ENCODE measurements at places on chromosomes 13 and 19.

DNA sequence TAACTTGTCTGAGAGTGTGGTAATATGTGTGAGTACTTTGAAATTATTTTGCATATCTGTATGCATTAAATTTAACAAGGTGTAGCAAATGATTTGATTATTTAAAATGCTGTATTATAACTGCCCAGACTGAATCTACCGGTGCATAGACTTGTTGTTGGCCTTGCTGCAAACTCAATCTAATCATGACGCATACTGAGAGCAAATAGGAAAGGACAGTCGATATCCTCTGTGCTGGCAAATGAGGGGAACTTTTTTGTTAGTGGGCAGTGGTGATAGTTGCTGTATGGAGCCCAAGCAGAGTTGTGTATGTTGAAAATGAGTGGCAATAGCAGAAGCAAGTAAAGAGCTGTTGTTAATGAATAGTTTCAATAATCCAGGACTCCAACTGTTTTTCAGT lies 127.4 kb downstream of the LMO7 start:
- DNase-seq = no peak

- DNase-seq = no peak
These were observed 28.5 kb downstream of the ARHGEF18 start for GRCh38 chr19:7377196-7377595.

DNA sequence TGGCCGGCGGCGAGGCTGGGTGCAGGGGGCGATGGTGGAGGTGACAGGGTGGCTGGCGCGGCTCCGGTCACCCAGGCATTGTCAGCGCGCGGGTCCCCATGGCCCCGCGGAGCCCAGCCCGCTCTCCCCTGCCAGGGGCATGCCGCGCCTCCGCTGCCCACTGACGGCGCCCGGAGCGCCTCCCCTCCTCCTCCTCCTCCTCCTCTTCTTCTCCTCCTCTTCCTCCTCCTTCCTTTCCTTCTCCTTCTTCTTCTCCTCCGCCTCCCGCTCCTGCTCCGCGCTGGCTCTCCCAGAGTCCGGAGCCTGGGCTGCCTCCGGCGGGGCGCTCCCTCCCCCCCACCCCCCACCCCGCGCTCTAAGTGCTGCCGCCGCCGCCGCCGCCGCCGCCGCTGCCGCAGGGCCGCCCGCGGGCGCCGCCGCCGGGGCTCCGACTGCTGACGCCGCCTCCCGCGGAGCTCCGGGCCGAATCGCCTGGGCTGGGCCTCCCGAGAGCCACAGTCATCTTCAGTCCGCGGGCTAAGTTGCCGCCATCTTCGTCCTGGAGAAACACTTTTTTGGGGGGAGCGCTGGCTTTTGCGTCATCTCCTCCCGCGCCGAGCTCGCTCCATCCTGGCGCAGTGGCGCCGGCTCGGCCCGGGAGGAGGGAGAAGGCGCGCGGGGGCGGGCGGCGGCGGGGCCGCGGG lies 348.3 kb downstream of the LIG4 start:
- DNase-seq = no peak

DNA sequence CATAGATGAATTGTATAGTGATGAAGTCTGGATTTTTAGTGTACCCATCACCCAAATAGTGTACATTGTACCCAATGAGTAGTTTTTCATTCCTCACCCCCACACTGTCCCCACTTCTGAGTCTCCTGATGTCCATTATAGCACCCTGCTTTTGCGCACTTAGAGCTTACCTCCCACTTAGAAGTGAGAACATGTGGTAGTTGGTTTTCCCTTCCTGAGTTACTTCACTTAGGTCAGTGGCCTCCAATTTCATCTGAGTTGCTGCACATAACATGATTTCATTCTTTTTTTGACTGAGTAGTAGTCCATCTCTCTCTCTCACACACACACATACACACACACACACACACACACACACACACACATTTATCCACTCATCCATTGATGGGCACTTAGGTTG lies 43.2 kb upstream of the ALOX5AP start:
- no peak for DNase-seq

- DNase-seq = no peak
These were observed 737 bp downstream of the XRCC1 start for GRCh38 chr19:43574424-43575155.

DNA sequence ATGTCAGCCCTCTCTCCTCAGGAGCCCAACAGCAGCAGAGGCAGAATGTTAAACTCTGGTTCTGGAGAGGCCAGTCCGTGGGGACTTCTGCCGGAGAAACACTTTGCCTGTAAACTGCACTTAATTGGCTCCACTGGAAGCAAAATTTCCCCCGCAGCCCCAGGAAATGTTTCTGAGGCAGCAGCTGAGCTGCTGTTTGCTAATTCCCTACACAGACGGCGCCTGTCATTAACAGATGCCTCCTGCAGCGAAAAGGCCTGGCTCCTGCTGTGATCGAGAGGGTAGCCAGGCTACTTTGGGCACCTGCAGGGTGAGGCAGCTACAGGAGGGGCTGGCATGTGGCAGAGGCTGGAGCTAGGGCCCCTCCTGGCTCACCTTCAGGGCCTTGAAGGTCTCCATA lies 5.2 kb upstream of the TM6SF2 start:
- DNase-seq = no peak

- no peak for DNase-seq
These were observed 33.5 kb upstream of the SPRY2 start for GRCh38 chr13:80374444-80374843.

- DNase-seq = no peak
These were observed 57.5 kb downstream of the SLC7A1 start for GRCh38 chr13:29537736-29538651.

- peak; percentile 21 for DNase-seq
These were observed 26.9 kb upstream of the CYP2A7 start for GRCh38 chr19:40908976-40909375.

GRCh38 chr19:58338825-58339558 lies 12.2 kb downstream of the ZSCAN22 start:
- no peak for DNase-seq

- DNase-seq = no peak
These were observed 58.2 kb downstream of the CDADC1 start for GRCh38 chr13:49305792-49306425.

- no peak for DNase-seq
These were observed 1.7 kb downstream of the HSPB6 start for GRCh38 chr19:35755131-35755549.

- no peak for DNase-seq
These were observed 2.4 kb upstream of the KMT2B start for GRCh38 chr19:35715355-35715809.

DNA sequence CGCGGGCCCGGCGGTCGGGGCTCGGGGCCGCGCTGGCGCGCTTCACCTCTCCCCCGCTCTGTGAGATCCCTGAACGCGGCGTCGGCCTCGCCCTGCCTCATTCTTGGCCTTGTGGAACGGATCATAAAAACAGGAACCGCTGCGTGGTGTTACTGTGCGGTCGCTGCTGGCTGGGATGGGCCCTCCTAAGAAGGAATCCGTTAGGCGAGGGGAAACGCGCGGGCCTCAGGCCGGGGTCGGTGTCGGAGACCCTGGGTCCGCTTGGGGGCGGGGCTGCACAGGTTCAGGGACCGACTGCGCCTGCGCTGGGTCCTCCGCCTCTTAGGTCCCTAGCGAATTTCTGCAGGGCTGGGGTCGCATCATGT lies 381 bp downstream of the CKAP2 start:
- peak; percentile 66 for DNase-seq

GRCh38 chr19:20066861-20067260 lies 10.9 kb upstream of the ZNF90 start:
- no peak for DNase-seq

DNA sequence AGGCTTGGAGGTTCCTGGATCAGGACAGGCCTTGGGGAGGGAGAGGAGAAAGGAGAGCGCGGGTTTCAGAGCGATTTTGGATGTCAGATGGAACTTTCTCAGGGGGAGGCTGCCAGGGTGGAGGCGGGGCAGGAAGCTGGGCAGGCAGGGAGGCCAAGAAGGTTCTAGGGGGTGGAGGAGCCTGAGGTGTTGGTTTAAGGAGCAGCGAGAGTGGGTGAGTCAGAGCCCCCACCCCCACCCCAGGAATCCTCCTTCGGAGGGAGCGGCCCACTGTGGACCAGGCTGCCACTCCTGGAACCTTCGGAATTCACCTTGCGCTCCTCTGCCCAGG lies 15.9 kb upstream of the NOP53 start:
- DNase-seq = no peak

DNA sequence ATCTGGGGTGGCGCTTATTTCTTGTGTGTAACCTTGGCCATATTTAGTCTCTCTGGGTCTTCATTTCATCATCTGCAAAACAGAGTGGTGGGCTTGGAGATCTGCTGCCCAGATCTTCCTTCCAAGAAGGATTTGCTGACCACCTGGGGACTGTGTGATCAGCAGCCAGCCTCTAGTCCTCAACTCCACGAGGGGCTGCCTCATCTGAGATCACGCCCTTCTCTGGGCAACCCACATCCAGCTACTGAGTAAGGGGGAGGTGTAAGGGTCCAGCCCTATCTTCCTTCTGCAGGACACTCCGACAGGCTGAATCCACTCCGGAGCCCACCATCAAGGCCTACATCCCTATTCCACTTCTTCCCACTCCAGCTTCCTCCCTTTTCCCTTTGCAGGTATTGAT lies 57.9 kb downstream of the CHST8 start:
- DNase-seq = no peak

DNA sequence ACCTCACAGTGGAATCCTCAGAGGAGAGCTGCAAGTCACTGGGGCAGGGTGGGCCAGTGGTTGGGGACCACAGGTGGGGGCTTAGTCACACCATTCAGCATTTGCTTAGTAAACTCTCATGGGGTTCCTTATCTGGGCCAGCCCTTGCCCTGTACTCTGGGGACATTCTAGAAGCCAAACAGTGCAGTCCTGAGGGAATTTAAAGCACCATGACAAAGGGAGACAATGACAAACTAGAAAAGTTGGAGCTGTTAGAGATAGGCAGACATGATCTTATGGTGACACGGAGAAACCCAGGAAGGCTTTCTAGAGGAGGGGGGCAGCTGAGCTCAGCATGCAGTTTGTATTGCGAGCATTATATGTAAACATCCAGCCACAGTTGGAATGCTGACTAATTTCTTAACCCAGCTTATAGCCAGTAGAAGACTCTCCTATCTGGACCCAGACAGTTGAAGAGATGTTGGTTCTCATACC lies 87.6 kb downstream of the ZNF429 start:
- DNase-seq = no peak

GRCh38 chr13:105763851-105764250 lies 771.6 kb downstream of the EFNB2 start:
- DNase-seq = no peak

- DNase-seq = no peak
These were observed 19.9 kb downstream of the NOSIP start for GRCh38 chr19:49560358-49560900.

GRCh38 chr13:61770681-61771080 lies 355.0 kb upstream of the PCDH20 start:
- no peak for DNase-seq

DNA sequence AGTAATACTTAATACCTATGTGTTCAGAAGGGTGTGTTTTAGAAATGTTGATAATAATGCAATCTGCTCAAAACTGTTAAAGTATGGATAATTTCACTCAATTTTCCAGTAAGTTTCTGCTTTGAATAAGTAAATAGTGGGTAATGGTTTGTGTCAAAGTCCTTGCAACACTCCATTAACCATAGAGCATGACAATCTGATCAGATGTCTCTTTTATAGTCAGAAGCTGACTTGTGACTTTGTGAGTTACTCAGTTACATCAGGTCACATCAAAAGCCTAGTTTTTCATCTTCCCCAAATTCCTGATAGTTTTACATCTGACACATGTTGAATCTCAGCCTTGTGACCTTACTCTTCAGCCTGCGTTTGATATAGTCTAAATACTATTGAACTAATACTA lies 338.0 kb downstream of the EFNB2 start:
- no peak for DNase-seq

DNA sequence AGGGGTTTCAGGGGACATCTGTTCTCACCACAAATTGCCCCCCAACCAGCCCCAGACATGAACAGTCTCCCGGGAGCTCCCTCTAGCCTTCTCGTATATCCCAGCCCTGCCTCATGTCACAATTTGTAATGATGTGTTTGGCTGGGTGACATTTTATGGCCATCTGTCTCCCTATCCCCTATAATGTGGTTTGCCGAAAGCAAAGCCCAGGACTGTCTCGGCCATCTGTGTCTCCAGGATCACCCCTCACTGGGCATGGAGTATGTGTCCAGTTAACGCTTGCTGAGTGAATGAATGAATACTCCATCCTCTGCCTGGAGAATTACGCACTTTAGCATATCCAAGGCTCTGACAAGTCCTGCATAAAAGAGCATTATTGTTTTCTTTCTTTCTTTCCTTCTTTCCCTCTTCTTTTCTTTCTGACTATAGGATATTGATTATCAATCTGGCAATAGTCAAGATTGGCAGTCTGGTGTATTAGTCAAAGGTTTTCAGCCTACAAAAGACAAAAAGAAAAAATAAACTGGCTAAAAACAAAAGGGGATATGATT lies 15.1 kb downstream of the HPN start:
- no peak for DNase-seq

GRCh38 chr13:75836441-75836840 lies 200.3 kb downstream of the LMO7 start:
- DNase-seq = no peak

- DNase-seq = no peak
These were observed 126.8 kb upstream of the ATXN8OS start for GRCh38 chr13:69980799-69981198.

GRCh38 chr13:108621462-108621861 lies 7.9 kb upstream of the MYO16 start:
- no peak for DNase-seq

- DNase-seq = no peak
These were observed 20.4 kb downstream of the ARHGEF1 start for GRCh38 chr19:41903193-41903953.

DNA sequence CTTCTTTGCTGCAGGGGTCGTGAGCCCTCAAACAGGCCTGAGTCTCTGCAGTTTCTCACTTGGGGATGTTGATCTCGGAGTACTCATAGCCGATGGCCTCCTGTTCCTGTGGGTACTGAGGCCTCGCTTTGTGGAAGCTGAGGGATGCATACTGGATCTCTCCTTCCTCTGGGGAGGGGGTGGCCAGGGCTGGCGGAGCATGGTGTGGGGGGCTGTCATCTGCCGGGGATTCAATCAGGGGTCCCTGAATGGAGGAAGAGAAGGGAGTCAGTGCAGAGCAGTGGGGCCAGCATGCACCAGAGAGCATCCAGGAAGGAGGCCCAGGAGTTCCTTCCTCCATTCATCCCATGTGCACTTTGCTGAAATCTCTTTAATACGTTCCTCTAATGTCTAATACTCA lies 10.0 kb downstream of the SIGLEC12 start:
- no peak for DNase-seq

- DNase-seq = no peak
These were observed 60.9 kb downstream of the THSD1 start for GRCh38 chr13:52345048-52345447.

GRCh38 chr13:34201050-34201913 lies 383.3 kb downstream of the RFC3 start:
- DNase-seq = no peak

Measured in activated CD4-positive, alpha-beta T cell treated with anti-CD3 and anti-CD28 coated beads for 1 hour (primary cell).